Stimulated activated CD8-positive, alpha-beta memory T cell treated with anti-CD3 and anti-CD28 coated beads, Interleukin-4, amount 100 ng/mL, for 1 hour (primary cell): ENCODE measurements at places on chromosomes 16 and 17.

GRCh38 chr17:81482673-81483072 is 29.9 kb downstream of the ACTG1 start:
- no peak for DNase-seq

- no peak for DNase-seq
Measured at GRCh38 chr17:37276475-37276874, 99.3 kb upstream of the C17orf78 start.

- no peak for DNase-seq
Measured at GRCh38 chr17:22300731-22301352, 608.5 kb downstream of the KCNJ18 start.

- no peak for DNase-seq
Measured at GRCh38 chr17:28948342-28948741, 3.0 kb downstream of the PHF12 start.

DNA sequence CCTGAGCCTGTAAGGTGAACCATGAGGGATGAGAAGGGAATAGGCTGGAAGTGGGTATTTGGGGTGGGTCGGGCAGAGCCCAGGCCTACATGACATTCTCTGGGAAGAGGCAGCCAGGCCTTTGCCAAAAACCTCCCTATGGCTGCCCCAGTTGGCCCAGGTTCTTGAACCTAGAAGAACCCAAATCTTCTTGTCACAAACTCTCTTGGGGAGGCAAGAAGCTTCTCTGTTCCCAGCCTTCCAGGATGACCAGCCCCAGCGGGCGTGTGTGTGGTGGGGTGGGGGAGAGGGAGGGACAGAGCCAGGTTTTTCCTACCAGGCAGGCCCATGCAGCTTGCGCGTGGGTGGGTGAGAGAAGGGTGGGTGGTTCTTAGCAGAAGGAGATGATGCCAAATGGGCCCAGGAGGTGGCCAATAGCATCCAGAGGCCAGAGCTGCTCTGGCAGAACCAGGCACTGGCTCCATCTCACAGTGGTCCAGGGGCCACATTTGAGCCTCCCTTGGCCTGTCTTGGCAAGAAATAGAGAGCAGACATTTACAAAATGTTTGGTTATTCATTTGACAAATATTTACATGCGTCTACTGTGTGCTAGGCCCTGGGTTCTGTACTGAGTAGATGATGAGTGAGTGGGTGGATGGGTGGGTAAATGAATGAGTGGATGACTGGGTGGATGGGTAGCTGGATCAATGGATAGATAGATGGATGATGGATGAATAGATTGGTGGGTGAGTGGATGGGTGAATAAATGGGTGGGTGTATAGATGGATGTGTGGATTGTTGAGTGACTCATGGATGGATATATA is 44.3 kb upstream of the PLCG2 start:
- no peak for DNase-seq

- DNase-seq, result no peak
Measured at GRCh38 chr17:33233811-33234177, 59.3 kb downstream of the ASIC2 start.

DNA sequence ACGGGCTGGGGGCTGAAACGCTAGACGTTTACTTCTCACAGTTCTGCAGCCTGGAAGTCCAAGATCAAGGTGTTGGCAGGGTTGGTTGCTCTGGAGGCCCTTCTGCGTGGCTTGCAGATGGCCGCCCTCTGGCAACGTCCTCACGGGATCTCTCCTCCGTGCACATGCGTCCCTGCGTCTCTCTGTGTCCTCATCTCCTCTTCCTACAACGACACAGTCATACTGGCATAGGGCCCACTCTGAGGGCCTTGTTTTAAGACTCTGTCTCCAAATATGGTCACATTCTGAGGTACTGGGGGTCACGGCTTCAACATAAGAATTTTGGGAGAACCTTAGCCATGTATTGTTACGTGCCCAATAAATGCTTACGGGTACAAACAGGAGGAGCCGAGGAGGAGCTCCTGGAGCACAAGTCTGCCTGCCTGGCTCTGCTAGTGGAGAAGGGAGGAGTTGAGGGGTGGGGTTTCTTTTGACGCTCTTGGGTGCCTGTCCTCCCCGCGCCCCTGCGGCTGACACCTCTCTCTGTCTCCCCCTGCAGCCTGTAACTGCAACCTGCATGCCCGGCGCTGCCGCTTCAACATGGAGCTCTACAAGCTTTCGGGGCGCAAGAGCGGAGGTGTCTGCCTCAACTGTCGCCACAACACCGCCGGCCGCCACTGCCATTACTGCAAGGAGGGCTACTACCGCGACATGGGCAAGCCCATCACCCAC is 141.1 kb downstream of the NTN1 start:
- no peak for DNase-seq

- no peak for DNase-seq
Measured at GRCh38 chr16:20675488-20676267, 21.8 kb downstream of the ACSM1 start.

DNA sequence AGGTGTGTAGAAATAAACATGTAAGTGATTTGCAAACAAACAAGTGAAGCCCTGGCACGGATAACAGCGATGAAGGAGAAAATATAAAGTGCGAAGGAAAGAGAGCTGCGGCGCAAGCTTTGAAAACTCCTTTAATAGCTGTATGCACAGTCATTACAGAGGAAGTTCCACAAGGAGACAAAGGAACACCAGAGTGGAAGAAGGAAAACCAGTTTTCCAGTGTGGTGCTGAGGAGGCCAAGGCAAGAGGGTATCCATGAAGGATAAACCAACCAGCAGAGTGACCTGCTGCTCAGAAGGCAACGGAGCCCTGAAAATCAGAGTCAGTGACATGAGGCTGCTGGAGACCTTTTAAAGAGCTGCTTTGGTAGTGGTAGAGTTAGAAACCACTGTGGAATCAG is 24.4 kb downstream of the METTL16 start:
- no peak for DNase-seq

DNA sequence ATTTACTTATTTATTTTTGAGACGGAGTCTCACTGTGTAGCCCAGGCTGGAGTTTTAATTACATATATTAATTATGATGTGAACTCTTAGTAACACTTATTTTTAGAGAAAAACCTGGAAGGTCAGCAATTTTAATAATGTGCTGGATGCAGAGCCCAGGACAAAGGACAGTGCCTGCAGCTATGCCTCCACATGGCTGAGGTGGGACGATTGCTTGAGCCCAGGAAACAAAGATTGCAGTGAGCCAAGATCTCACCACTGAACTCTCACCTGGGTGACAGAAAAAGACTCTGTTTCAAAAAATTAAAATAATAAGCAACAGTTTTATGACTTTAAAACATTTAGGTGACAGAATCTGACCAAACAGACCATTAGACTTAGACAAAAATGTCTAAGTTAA is 11.0 kb upstream of the CARD14 start:
- no peak for DNase-seq

DNA sequence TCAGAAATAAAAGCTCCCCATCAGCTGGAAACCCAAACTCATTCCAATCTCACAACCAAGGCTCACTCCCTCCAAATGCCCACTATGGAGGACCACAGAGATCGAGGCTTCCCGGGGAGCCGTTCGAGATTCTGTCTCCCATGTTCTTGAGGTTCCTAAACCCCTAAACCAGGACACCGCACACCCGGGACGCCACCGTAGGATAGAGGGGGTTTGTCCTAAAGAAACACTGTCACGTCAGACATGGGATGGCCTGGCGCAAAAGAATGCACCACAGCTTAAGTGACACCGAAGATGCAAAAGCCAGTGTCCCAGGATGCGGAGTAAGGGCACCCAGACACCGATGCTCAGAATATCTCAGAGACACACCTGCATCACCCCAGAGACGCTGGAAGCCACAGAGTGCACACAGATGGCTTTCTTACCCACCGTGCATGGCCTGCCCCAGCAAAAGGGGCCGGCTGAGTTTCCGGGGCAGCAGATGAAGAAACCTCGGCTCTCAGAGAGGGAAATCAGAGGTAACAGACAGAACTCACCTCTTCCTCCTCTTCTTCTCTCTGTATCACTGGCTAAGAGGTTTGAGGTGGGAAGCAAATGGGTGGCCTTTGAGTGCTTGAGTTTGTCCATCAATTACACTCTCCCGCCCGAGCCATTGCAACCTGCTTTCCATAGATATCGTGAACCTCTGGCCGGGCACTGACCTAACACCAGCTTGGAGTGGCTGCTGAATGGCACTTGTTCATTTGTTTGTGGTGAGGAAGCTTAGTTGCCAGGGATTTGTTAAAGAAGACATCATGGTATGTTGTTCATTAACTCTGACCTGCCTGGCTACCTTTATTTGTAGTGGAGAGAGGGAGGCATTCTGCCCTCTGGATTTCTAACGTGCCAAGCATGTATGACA is 65.1 kb upstream of the TNRC6C start:
- no peak for DNase-seq

GRCh38 chr16:83898463-83899271 is at the start of gene MLYCD:
Gene MLYCD (plus strand): TSS chr16:83899115. CDS start chr16:83899145, 30 bp downstream.
- DNase-seq, result peak; percentile 26

GRCh38 chr16:84917492-84917891 is 93.8 kb downstream of the ZDHHC7 start:
- DNase-seq, result no peak

- no peak for DNase-seq
Measured at GRCh38 chr17:57327176-57327970, 71.0 kb downstream of the MSI2 start.
